ENCODE measurements at places on chromosomes 2 and 18.

DNA sequence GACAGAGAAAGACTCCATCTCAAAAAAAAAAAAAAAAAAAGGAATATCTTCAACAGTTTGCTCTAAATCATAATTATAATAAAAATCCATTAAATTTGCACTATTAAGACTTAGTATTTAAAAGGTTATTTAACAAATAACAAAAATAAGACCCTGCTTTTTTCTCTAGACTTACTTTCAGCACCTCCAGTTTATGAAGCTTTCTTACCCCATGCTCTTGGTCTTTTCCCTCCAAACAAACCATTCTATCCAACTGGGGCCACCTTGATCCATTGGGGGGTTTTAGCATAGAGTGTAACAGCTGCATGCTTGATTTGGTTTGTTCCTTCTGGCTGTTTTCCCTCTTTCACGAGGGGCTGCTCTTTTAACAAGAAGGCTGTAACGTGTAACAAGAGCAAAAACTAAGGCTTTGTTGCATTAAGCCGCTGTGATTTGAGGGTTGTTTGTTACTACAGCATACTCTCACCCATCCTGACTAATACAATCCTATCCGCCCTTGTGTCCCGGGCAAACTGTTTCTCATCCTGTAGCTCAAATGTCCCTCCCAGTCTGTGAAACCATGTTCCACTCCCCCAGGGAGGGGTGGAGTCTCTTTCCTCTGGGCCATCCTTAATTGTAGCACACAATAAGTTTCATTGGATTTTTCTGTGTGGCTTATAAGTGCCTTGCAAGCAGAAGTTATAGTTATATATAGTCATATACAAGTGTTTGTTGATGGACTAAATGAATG, 9.6 kb upstream of the MYCN start:
- no peak for DNase-seq

GRCh38 chr2:45778720-45779171, 127.3 kb downstream of the PRKCE start:
- peak; percentile 64 for DNase-seq

GRCh38 chr18:34511435-34511834, 198.7 kb upstream of the DTNA start:
- DNase-seq: no peak

- DNase-seq: no peak
Measured at GRCh38 chr18:48985161-48985560, 34.4 kb upstream of the SMAD7 start.

- DNase-seq: no peak
Measured at GRCh38 chr18:10053861-10054260, 140.0 kb downstream of the VAPA start.

- DNase-seq: no peak
Measured at GRCh38 chr18:10432781-10433180, 21.7 kb upstream of the APCDD1 start.

DNA sequence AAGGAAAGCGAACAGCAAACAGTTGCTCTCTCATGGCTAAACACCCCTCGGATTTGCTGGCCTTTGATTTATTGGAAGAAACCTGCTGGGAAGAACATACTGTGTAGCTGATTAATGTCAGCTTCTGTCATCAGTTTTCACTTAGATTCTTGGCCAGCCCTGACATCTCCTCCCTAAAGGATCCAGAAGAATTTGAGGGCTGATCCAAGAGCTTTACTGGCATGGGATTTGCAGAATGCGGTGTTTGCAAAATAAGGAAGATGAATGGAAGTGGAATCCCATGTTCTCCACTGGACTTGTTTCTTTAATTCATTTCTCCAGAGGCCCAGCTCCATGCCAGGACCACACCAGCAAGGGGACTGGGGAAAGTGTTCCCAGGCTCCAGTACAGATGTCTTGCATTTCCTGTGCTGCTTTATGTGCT, 80.5 kb downstream of the RDH14 start:
- DNase-seq: no peak

DNA sequence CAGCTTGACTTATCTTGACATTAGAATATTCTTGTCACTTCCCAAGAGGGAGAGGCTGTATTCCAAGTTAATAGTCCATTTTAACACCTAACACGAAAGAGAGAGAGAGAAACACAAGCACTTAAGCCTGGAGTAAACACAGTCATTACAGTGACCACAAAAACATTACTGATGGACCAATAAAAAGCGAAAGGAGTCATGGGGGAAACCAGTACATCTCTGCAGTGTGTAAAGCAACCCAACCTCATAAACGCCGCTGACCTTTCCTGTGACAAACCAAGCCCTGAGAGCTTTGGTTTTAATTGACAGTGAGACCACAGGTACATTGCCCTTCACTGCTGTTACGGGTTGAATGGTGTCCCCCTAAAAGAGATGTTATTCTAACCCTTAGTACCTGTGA, 78.3 kb downstream of the SMAD4 start:
- no peak for DNase-seq

GRCh38 chr2:101341901-101342624, 33.6 kb upstream of the RNF149 start:
- peak; percentile 56 for DNase-seq

- no peak for DNase-seq
Measured at GRCh38 chr2:70726947-70727725, 40.9 kb downstream of the ADD2 start.

- no peak for DNase-seq
Measured at GRCh38 chr2:196336715-196337114, 165.3 kb upstream of the STK17B start.

GRCh38 chr2:239730897-239731296, 294.2 kb downstream of the NDUFA10 start:
- no peak for DNase-seq

DNA sequence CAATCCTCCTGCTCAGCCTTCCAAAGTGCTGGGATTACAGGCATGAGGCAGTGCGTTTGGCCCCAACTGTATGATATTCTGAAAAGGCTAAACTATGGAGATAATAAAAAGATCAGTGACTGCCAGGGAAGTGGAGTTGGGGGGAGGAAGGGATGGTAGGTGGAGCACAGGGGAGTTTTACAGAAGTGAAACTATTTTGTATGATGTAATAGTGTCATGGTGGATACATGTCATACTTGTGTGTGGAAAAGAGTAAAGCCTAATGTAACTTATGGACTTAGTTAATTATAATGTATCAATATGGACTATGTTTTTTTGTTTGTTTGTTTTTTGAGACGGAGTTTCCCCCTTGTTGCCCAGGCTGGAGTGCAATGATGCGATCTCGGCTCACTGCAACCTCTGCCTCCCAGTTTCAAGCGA, 2.9 kb upstream of the GGCX start:
- DNase-seq: no peak

- no peak for DNase-seq
Measured at GRCh38 chr18:11747731-11748130, 58.7 kb downstream of the GNAL start.

DNA sequence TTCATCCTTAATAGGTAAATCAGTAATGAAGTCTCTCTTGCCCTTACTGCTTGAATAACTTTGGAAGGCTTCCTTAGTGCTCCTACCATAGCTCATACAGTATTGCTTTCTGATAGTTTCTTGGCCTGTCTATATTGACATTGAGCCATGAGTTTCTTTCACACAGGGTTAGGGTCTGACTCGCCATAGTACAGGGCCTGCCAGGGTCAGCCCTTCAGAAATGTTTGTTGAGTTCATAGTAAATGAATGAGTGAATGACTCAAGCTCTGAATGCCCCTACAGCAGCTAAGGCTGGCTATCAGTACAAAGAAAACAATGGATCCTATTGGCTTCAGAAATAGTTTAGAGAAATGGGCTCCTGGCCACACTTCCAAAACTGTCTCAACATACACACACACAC, 65.0 kb upstream of the LRATD1 start:
- DNase-seq: no peak

GRCh38 chr2:208228476-208228875, 26.4 kb downstream of the IDH1 start:
- DNase-seq: no peak

- no peak for DNase-seq
Measured at GRCh38 chr2:101380376-101380775, 6.9 kb downstream of the CREG2 start.

GRCh38 chr18:65817178-65817577, 66.4 kb downstream of the CDH7 start:
- no peak for DNase-seq

GRCh38 chr2:8872821-8873432, 35.5 kb upstream of the KIDINS220 start:
- no peak for DNase-seq

- no peak for DNase-seq
Measured at GRCh38 chr2:112915300-112916144, 4.6 kb downstream of the IL37 start.

DNA sequence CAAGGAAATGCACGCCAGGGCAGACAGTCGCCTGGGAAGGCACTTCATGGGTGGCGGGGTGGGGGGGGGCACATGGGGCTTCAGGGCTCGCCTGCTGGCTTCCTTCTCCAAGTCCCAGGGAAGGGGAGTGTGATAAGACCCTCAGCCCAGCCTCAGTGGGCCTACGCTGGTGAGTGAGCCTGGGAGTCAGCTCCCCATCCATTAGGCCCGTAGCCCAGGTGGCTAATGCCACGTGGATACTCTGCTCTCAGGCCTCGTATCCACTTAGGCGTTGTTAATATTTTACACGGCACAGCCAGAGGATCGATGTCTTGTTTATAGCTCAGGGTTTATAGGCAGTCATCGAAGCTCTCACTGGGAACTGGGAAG, 47.1 kb downstream of the KCNIP3 start:
- no peak for DNase-seq

DNA sequence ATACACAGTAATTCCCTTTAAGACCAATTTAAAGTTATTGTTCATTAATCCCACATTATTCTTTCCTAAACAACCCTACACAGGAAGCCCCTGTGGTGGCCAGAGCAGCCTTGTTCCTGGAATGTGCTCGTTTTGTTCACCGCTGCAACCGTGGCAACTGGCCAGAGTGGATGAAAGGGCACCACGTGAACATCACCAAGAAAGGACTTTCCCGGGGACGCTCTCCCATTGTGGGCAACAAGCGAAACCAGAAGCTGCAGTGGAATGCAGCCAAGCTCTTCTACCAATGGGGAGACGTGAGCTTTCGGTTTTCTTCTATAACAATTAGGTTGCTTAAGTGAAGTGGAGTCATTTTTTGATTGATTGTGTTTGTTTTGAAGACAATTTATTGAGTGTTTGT, 101.0 kb downstream of the UNC80 start:
- DNase-seq: no peak

DNA sequence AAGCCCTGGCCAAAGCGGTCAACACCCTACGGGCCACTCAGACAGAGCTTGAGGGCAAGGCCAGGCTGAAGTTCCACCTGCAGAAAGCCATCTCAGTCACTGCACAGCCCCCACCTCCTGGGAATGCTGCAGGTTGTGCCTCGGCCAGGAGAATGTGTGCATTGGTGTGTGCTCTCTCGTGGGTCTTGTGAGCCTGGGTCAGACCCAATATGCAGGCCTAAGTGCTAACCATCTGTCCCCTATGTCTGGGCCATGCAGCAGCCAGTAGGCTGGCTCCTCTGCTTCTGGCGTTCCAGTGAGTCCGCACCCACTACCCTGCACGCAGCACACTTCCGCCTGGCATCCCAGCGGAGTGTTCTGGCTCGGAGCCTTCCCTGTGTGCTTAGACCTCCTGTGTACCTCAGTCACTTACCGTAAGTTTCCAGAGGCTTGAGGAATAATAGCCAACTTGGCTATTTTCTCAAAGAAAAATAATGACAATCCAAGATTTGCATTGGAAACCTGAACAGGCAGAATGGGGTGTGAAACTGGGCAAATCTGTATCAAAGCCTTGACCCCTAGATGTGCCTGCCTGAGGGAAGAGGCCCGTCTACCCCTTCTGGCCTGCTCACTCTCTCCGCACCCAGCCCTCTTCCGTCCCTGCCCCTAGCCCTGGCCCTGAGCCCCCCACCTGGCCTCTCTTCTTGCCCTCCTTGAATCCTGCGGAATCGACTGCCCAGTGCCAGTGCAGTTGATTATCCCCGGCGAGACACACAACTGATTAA, 7.2 kb downstream of the SIX3 start:
- DNase-seq: no peak

GRCh38 chr18:34322365-34323289, 97.9 kb upstream of the NOL4 start:
- DNase-seq: no peak

DNA sequence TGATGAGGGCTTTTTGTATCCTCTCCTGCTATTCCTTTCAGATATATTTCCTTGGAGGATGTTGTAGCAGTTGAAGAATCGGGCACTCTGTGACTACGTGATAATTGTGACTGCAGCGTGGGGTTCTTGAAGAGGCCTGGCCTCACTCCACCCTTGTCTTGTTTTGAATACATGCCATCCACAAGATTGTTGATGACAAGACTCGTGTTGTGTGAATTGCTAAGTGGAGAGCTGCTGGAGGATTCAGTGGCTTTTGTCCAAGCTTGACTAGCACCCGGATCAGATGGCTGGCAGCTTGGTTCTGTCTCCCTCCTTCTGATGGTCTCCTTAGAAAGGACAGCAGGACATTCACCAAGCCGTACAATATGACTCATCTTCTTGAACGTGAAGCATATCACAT, 146.9 kb downstream of the DAW1 start:
- DNase-seq: no peak

DNA sequence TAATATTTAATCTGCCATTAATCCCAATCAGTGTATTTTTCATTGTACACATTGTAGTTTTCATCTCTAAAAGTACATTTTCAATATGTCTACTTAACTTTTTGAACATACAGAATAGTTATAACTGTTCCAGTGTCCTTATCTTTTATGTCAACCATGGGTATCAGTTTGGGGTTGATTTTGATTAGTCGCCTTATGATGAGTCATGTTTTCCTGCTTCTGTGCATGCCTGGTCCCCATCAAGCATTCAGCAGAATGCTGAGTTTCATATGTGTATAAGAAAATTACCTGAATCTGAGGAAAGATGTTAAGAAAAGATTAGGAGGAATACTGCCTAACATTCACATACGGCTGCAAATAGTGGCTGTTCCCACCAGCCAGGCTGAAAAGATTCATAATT, 17.7 kb downstream of the SPDYA start:
- DNase-seq: no peak

DNA sequence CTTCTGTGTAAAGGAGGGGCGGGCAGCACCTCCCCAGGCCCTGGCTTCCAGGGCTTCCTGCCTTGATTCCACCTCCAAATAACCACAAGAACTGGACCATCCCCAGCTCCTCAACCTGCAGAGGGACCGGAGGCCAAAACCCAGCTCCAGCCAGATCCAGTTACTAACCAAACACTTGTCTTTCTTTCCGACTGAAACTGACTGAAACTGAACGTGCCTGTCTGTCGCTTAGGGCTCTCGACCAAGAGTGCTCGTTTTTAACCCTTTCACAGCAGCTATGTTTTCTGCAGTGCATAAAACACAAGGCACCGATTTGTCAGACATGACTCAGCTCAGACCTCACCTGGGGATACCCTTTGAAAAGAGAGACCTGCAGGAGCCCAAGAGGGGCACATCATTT, 249.9 kb upstream of the SIX2 start:
- DNase-seq: no peak

DNA sequence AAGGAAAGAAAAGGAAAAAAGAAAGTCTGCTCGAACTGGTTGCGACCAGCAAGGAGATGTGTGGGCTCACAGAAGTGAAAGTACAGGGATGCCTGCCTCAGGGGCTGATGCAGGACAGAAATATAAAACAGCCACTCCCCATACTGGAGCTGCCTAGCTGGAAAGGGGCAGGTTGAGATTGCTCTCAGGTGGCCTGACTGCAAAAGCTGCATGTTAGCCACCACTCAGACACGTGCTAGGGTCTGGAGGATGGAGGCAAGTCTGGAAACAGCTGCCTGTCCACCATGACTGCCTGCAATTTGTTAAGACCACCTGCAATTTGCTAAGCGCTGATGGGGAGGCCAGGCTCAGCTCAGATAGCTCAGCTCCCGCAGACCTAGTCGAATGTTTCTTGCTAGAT, 17.9 kb downstream of the B3GNT7 start:
- no peak for DNase-seq

GRCh38 chr2:212001325-212001724, 537.3 kb downstream of the ERBB4 start:
- no peak for DNase-seq
